ENCODE measurements at places on chromosomes 3 and 15. TPM values are rescaled to one million over a fixed set of nuclear protein-coding genes. Genes with fewer than 3 reads are reported as not detected.

The VGLL3 gene
- not detected for total RNA-seq

DNA sequence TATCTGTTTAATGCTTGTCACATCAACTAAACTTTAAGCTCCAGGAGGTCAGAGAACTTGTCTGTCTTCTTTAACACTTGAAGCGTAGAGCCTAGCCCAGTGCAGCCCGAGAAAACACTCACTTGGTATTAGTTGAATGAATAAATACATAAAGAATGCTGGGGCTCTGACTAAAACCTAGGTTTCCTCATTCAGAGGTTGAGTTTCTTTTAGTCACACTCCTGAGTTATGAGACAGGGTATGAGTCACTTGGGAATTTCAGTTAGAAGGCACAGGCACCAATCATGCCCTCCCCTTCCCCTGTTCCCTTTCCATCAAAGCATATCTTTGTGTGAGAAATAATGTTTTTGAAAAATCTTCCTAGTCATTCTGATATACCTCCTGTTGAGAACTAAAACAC lies 589.8 kb upstream of the DPPA4 start:
- no peak for DNase-seq

DNA sequence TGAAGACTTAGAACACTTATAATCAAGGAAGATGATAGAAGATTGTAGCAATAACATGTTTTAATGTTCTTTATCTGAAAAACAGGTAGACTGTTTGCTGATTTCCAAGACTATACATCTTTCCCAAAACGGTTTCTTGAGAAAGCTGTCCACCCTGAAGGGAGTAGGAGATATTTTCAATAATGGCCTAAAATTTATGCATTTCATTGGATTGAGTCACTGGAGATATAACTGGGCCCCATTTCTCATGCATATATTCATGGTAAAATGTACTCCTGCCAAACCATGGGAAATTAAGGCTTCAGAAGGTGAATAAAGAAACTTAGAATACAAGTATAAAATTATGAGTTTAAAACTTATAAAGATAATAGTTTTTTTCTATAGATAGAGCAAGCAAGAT lies 143.9 kb downstream of the LSAMP start:
- no peak for DNase-seq

GRCh38 chr3:109213321-109213720 lies 76.8 kb downstream of the C3orf85 start:
- DNase-seq, result no peak

Data from activated CD8-positive, alpha-beta T cell treated with anti-CD3 and anti-CD28 coated beads for 36 hours (primary cell).